ENCODE measurements at places on chromosomes 3 and 15.

DNA sequence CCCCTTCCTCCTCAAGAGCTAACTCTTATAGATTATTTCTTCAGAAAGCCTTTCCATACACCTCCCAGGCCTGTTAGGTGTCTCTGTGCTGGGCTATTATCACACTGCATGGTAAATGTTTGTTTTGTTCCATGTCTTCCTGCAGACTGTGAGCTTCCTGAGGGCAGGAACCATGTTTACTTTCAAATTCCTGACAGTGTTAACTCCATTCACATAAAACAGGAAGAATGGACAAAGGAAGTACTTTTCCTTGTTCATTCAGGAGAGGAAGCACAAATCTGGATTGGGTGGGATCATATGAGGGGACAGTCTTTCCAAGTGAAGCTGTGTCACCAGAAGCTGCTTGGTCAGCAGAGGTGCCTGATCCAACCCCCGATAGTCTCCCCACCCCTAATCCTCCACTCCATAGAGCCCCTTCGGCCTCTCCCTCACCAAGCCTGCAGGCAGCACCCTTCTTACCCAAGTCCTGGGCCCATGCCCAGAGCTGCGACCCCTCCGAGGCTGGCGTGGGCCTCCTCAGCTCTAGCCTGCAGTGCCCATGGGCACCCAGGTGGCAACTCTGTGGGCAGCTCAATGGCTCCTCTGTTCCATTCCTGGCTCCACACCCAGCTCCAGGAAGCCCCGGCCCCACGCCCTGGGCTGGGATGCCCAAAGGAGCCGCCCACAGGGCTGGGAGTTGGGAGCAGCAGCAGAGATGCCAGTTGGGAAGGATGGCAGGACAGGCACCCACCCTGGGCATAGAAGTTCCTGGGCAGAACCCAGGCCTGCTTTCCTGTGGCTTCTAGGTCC lies 6.9 kb downstream of the SHF start:
- no peak for DNase-seq

GRCh38 chr3:124385996-124386395 lies 344.3 kb upstream of the UMPS start:
- DNase-seq: no peak

DNA sequence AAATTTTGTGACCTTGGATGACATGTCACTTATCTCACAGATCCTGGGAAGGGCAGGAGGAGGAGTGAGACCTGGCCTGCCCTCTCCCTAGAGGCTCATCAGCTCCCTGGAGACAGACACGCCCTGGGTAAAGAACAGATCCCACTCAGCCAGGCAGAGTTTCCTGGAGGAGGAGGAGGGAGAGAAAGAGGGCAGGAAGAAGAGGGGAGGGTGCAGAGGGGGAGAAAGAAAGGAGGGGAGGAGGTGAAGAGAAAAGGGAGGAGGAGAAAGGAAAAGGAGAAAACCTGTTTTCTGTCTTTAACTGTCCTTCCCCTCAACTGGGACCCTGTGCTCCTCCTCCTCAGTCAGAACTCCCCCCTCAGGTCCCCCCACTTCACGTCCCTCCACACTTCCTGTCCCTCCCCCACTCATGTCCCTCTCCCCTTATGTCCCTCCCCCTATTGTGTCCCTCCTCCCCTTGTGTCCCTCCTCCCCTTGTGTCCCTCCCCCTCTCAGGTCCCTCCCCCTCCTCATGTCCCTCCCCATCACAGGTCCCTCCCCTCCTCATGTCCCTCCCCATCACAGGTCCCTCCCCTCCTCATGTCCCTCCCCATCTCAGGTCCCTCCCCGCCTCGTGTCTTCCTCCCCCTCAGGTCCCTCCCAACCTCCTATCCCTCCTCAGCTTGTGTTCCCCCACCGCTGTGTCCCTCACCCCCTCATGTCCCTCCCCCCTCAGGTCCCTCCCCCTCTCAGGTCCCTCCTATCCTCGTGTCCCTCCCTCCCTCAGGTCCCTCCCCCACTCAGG lies 52.3 kb upstream of the CGNL1 start:
- peak; percentile 76 for DNase-seq

- no peak for DNase-seq
These were observed 86.7 kb upstream of the TBL1XR1 start for GRCh38 chr3:177283983-177284382.

- DNase-seq: no peak
These were observed 17.7 kb downstream of the RPL22L1 start for GRCh38 chr3:170852324-170852723.

DNA sequence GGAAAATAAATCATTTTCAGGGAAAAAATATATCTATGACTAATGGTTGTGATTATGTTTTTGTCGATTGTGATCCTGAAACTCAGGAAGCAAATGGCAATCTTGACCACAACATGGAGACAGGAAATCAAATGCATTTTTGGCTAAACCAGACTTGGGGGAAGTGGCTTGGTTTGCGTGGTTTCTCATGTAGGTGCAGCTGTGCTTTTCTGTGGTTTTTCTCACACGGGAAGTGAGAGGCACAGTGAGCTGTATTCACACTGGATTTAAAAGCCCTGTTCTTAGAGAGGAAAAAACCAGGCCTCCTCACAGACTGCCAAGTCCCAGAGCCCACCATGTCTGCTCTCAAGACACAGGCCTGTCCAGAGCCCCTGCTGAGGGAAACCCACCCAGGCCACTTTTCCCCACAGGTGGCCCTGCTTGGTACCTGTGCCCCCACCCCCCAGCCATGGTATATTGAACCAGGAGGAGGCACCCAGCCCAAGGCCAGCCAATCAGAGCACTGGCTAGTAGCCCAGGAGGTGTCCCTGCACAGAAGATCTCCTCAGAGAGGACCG lies 46.1 kb downstream of the BTD start:
- DNase-seq: peak; percentile 79

Data from islet precursor cell (in vitro differentiated cells).